A673 (cell line): ENCODE measurements at places on chromosomes 4 and X.

GRCh38 chrX:129549124-129549523 lies 9.1 kb downstream of the OCRL start:
- H3K36me3 ChIP-seq, result no peaks in the 10 kb centered on the region
- no peak for DNase-seq
- H3K4me1 ChIP-seq, result no peaks in the 10 kb centered on the region
- H3K4me3 ChIP-seq, result no peak overlapping the region
- no peak overlapping the region for H3K27ac ChIP-seq

DNA sequence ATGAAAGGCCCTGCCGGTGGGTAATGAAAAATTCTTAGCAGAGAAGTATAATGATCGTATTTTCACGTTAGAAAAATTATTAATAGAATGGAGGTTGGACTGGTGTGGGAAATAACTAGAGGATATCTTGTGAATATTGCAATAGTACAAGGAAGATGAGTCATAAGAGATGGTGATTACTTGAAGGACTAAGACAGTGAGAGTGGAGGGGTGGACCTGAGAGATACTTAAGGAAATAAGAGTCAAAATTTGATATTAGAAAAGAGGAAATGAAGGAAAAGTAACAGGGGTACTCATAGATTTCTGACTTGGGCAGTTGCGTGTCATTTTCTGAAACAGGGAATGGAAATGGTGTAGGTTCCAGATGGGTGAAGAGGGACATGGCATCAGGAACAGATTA lies 1.7 kb upstream of the USP53 start:
- no peak for DNase-seq
- H3K4me3 ChIP-seq, result no peak overlapping the region
- no peaks in the 10 kb centered on the region for H3K27me3 ChIP-seq
- H3K27ac ChIP-seq, result no peak overlapping the region
- no peaks in the 10 kb centered on the region for H3K36me3 ChIP-seq
- H3K4me1 ChIP-seq, result peaks cover 12% of the 10 kb centered on the region

GRCh38 chrX:14946606-14947155 lies 73.5 kb downstream of the MOSPD2 start:
- H3K36me3 ChIP-seq, result no peaks in the 10 kb centered on the region
- no peak for DNase-seq
- H3K4me3 ChIP-seq, result no peak overlapping the region
- no peaks in the 10 kb centered on the region for H3K27me3 ChIP-seq
- no peak overlapping the region for H3K27ac ChIP-seq

- no peaks in the 10 kb centered on the region for H3K4me1 ChIP-seq
- no peak for DNase-seq
- H3K36me3 ChIP-seq, result no peaks in the 10 kb centered on the region
Measured at GRCh38 chr4:156101571-156101970, 147.9 kb upstream of the CTSO start.

DNA sequence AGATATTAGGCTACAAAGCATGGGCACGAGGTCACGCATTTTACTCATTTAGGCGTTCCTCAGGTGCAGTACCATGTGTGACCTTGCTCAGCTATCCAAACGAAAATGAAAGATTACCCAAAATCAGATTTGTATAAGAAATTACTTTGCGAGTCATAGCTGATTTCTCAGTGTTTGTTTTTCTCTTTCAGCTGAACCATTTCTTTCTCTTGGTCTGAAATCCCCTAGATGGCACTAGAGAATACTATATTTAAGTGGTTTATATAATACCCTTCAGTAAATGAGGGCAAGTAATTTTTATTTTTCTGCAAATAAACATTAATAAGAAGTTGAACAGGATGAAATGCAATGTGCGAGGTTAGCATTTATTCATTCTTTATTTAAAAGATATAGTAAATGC lies 496.6 kb downstream of the STIM2 start:
- no peak overlapping the region for H3K4me3 ChIP-seq
- H3K27ac ChIP-seq, result no peak overlapping the region
- H3K27me3 ChIP-seq, result no peaks in the 10 kb centered on the region

DNA sequence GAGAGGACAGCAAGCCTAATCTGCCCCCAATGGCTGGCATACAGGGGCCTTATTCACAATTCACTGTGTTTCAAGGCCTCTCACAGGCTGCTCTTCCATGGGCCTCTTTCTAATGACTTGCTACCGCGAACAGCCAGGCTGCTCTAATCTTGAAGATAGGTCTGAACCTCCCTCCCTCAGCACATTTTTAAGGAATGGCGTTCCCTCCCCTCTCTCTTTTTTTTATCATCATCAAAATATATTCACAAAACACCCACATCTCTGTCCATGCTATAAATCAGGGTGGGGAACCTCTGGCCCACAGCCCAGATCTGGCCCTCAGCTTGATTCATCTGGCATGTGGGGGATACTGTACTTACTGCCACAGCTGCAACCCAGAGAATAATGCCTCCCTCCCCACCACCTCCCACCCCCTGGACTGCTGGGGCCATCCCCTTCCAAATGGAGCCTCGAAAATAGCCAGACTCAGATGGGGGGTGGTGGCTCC lies 76.2 kb upstream of the PLAC1 start:
- no peaks in the 10 kb centered on the region for H3K27me3 ChIP-seq
- H3K4me1 ChIP-seq, result peaks cover 21% of the 10 kb centered on the region
- no peak overlapping the region for H3K27ac ChIP-seq
- H3K36me3 ChIP-seq, result no peaks in the 10 kb centered on the region

- no peak overlapping the region for H3K27ac ChIP-seq
- H3K4me3 ChIP-seq, result no peak overlapping the region
- no peaks in the 10 kb centered on the region for H3K27me3 ChIP-seq
- H3K36me3 ChIP-seq, result no peaks in the 10 kb centered on the region
Measured at GRCh38 chr4:15577508-15577907, 77.6 kb downstream of the FBXL5 start.

DNA sequence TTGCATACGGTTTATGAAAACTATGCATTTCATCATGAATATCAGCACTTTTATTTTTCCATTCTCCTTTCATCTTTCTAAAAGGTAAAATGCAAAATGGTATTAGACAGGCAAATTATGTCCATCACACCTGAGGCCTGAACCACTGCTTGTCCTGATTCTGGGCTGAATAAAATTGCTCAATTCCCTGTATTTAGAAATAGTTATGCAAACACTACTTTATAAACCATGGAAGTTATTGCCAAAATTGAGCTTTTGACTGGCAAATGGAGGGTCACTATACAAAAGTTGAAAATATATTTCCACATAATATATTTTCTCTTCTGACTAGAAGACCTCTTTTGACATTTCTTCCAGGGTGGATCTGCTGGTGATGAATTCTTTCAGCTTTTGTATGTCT lies 21.1 kb downstream of the FAM47E start:
- H3K36me3 ChIP-seq, result no peaks in the 10 kb centered on the region

DNA sequence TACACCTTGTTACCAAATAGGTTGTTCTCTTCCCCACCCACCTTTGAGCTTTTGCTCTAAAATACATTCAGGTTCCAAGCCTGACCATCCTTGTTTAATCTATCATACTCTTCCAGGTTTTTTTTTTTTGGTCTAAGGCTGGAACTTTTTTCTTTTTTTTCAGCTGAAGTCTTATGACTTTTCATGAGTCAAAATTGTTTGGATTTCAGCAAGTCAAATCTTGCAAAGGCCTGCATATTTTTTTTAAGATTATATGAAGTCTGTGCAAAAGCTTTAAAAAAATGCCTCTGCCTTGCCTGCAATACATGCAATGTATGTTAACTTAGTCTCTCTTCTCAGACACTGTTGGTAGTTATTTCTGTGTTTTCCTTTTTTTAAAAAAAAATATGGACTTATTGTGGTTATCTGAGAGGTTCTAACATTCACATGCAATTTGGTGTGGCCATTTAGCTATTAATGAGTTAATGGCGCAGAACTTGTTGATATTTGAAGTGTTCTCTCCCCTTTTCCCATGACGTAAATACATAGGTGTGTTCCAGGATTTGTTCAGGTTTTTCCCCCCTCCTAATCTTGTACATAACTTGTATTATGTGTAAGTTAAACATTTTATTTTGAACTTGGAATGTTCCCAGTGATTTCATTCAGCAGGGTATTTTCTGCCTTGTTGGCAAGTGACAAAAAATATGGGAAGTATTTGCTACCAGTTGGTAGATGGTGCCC lies 58.7 kb downstream of the CCKAR start:
- H3K4me3 ChIP-seq, result no peak overlapping the region
- no peak overlapping the region for H3K27ac ChIP-seq
- H3K27me3 ChIP-seq, result no peaks in the 10 kb centered on the region
- no peaks in the 10 kb centered on the region for H3K4me1 ChIP-seq

GRCh38 chr4:77996076-77996475 lies 61.0 kb upstream of the FRAS1 start:
- no peak overlapping the region for H3K4me3 ChIP-seq
- no peaks in the 10 kb centered on the region for H3K36me3 ChIP-seq
- H3K27ac ChIP-seq, result no peak overlapping the region

- DNase-seq, result no peak
- H3K27ac ChIP-seq, result no peak overlapping the region
- H3K36me3 ChIP-seq, result no peaks in the 10 kb centered on the region
- no peaks in the 10 kb centered on the region for H3K4me1 ChIP-seq
- H3K27me3 ChIP-seq, result no peaks in the 10 kb centered on the region
Measured at GRCh38 chrX:71052721-71053120, 15.4 kb downstream of the SNX12 start.

DNA sequence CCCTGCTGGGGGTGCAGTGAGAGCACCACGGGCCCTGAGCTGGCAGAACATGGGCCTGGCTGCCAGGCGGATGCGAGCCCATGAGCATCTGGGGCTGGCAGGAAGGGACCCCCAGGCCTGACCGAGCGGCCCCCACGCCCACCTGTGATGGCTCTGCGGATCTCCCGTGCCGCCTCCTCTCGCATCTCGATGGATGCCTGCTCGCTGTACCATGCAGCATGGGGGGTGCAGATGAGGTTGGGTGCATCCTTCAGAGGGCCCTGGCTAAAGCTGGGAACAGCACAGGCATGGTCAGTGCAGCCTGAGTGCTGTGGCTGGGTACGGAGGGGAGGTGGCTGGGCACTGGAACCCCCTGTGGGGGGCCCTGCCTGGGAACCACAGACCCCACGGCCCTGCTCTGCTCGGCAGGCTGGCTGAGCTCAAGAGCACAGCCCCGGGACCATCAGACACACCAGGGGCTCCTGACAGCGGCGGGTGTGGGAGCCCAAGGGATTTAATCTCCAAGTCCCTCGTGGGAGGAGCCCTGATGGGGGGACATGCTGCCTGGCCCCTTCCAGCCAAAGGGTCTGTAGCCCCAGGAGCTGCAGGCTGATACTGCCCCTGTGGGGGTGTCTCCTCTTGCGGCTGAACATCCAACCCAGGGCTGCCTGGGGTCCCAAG lies 35.5 kb downstream of the CTBP1 start:
- no peak overlapping the region for H3K4me3 ChIP-seq
- H3K36me3 ChIP-seq, result peaks cover 62% of the 10 kb centered on the region
- no peaks in the 10 kb centered on the region for H3K4me1 ChIP-seq
- H3K27me3 ChIP-seq, result no peaks in the 10 kb centered on the region

GRCh38 chr4:163902417-163902816 lies 407.9 kb downstream of the TMA16 start:
- H3K27ac ChIP-seq, result no peak overlapping the region
- H3K36me3 ChIP-seq, result no peaks in the 10 kb centered on the region
- no peak for DNase-seq
- no peaks in the 10 kb centered on the region for H3K4me1 ChIP-seq

GRCh38 chr4:184345573-184345922 lies 127.9 kb upstream of the ENPP6 start:
- peaks cover 32% of the 10 kb centered on the region for H3K4me1 ChIP-seq
- no peaks in the 10 kb centered on the region for H3K36me3 ChIP-seq
- DNase-seq, result no peak

- no peak for DNase-seq
Measured at GRCh38 chr4:73523126-73523525, 41.6 kb downstream of the AFM start.

DNA sequence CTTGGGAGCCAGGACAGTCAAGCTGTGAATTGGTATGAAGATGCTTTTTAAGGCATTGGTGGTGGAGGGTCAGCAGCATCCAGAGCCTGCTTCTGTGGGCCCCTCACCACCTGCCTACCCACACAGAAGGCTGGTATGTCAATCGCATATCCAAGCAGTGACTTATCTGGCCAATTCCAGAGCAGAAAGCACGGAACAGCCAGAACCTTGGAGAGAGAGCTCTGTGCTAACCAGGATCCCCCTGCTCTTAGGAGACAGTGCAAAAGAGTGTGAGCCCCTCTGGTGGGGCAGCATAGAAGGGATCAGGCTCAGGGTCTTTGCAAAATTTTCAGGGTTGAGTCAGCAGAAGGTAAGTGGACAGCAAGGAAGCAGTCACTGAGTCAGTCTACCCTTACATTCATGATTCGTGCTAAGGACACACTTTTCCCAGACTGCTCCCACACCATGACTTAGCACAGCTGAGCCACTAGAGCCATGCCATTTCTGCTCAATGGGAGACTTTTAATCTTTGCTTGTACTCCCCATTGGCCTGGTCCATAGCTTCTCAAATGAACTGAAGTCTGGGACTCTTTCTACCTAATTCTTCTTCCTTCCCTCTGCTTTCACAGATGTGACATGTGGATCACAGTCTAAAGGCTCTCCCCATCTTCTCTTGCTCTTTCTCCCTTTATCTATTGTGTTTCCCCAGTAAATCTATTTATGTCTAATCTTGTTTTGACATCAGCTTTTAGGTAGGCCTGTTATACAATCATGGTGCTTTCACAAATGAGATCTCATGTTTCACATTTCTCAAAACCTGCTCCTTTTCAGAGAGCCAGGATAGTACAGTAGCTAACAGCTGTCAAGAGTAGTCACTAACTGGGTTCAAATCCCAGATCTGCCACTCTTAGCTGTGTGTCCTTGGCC lies 20.0 kb downstream of the MORF4L2 start:
- no peaks in the 10 kb centered on the region for H3K36me3 ChIP-seq
- DNase-seq, result no peak
- no peak overlapping the region for H3K27ac ChIP-seq
- peaks cover 10% of the 10 kb centered on the region for H3K27me3 ChIP-seq
- H3K4me1 ChIP-seq, result no peaks in the 10 kb centered on the region

- H3K27ac ChIP-seq, result no peak overlapping the region
- H3K27me3 ChIP-seq, result no peaks in the 10 kb centered on the region
- DNase-seq, result no peak
- H3K4me3 ChIP-seq, result no peak overlapping the region
Measured at GRCh38 chr4:8340781-8341241, 71.3 kb downstream of the HTRA3 start.

DNA sequence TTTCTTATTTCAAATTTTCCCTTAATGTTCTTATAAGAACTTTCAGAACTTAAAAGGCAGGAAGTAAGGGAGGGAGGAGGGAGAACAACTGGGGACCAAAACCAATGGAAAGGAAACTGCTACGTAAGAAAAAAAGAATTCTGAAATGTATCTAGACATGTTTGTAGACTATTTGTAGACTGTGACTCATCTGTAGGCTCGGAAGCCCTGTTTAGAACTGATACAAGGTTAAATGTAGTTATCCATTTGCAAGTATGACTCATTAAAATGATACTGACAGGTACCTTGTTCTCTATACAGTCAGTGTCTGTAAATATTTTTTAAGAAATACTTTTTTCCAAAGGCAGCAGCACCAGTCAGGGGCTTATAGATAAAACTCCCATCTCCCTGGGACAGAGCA lies 202.0 kb downstream of the DHX15 start:
- no peaks in the 10 kb centered on the region for H3K4me1 ChIP-seq
- H3K27me3 ChIP-seq, result no peaks in the 10 kb centered on the region
- no peaks in the 10 kb centered on the region for H3K36me3 ChIP-seq
- H3K27ac ChIP-seq, result no peak overlapping the region
